ENCODE measurements at places on chromosomes 16 and 17.

- DNase-seq = no peak
These were observed 1.2 kb downstream of the AP2B1 start for GRCh38 chr17:35588196-35588920.

DNA sequence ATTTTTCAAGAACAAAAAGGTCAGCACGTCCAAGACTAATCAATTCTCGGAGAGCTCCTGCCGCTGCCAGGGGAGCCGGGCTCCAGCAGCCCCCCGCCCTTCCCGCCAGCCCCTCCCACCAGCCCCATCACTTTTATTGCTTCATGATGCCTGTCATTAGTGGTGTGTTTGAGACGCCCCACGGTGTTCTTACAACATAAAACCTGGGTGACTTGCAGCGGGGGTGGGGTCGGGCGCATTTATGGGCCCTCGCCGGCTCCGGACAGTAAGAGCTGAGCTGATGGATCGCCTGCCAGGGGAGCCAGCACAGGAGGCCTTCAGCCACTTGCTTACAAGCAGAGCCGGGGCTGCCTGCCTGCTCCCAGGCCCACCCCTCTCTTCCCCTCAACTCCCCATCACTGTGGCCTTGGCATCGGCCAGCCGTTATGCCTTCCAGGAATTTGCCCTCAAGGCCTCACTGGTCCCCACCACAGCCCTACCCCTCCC, 82.9 kb upstream of the CBX4 start:
- DNase-seq = no peak

GRCh38 chr16:70490261-70490660, 33.1 kb downstream of the COG4 start:
- no peak for DNase-seq

- no peak for DNase-seq
These were observed 80.1 kb downstream of the ABCC6 start for GRCh38 chr16:16143038-16143763.

DNA sequence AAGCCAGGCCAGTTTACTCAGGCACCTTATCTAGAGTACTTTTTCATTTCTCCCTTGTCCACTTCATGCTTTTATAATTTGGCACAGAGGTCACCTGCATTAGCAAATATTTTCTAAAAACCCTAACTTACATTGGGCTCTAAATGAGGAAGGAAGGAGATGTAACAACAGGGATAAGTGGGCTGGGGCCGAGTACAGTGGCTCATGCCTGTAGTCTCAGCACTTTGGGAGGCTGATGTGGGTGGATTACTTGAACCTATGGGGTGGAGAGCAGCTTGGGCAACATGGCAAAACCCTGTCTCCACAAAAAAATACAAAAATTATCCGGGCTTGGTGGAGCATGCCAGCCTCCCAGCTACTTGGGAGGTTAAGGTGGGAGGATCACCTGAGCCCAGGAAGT, 55.9 kb downstream of the TMEM100 start:
- DNase-seq = no peak

DNA sequence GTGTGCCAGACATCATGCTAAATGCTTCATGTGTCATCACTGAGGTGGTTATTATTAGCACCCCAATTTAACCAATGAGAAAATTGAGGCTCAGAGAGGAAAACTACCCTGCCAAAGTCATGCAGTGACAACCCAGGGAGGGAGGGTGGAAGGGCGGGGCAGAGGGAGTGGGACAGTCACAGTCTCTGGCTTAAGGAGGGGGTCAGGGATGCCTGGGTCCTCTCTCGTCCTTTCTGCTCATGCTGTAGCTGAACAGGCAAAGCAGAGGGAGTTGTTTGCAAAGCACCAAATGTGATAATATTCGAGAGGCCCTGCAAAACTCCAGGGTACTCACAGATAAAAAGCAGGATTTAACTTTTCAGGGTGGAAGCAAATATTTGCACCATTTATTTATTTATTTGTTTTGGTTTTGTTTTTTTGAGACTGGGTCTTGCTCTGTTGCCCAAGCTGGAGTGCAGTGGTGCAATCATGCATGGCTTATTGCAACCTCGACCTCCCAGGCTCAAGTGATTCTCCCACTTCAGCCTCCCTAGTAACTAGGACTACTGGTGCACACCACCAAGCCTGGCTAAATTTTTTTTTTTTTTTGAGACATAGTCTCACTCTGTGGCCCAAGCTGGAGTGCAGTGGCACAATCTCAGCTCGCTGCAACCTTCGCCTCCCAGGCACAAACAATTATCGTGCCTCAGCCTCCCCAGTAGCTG, 47.9 kb upstream of the NKD1 start:
- DNase-seq = no peak

- peak; percentile 26 for DNase-seq
These were observed 610 bp downstream of the VPS4A start for GRCh38 chr16:69311533-69312387.

- DNase-seq = no peak
These were observed 26.4 kb upstream of the LONP2 start for GRCh38 chr16:48217708-48218107.

- no peak for DNase-seq
These were observed 6.2 kb upstream of the MYOCD start for GRCh38 chr17:12659500-12659899.

GRCh38 chr17:45098869-45099616, 33.3 kb downstream of the PLCD3 start:
- peak; percentile 77 for DNase-seq

DNA sequence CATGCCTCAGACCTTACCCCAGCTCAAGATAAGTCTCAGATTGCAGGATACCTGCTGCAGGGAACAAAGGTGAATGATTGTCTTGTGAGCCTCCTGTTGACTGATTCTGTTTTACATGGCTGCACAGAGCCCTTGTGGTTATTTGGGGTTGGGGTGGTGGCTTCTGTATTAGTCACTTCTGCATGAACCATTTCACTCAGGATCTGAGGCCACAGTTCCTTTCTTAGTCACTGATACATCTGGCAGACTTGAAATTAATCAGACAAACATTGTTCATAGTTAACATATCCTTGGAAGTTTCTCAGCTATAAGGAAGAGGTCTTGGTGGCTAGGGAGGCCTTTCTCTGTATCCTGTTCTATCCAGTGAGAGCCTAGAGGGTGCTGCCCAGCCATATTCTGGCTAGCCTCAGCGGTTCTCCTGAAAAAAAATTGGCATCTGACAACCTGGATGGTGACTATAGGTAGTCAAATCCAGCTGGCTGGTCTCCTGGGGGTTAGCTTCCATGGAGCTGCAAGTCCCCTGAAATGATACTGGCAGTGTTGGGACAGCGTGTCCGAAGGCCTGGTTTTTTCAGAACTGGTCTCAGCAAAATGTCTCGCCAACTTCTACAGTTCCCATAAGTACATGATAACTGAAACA, 8.4 kb upstream of the PLK1 start:
- peak; percentile 33 for DNase-seq

DNA sequence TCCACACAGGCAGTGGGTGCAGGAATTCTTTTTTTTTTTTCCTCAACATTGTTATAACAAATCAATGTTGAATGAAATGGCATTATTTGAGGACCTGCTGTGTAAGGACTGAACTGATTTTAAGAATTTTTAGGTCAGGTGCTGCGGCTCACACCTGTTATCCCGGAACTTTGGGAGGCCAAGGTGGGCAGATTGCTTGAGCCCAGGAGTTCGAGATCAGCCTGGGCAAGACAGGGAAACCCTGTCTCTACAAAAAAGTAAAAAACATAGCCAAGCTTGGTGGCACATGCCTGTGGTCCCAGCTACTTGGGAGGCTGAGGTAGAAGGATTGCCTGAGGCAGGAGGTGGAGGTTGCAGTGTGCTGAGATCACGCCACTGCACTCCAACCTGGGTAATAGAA, 12.4 kb downstream of the MPRIP start:
- no peak for DNase-seq

- peak; percentile 68 for DNase-seq
These were observed 3.4 kb downstream of the STH start for GRCh38 chr17:46002311-46002972.

All from activated naive CD4-positive, alpha-beta T cell treated with anti-CD3 and anti-CD28 coated beads, Interleukin-2, amount 50 U/mL, for 16 hours (primary cell).